ENCODE measurements at places on chromosomes 5 and 9.
A peak's percentile ranks its signal among the peaks of the same experiment; 100 is the strongest.

DNA sequence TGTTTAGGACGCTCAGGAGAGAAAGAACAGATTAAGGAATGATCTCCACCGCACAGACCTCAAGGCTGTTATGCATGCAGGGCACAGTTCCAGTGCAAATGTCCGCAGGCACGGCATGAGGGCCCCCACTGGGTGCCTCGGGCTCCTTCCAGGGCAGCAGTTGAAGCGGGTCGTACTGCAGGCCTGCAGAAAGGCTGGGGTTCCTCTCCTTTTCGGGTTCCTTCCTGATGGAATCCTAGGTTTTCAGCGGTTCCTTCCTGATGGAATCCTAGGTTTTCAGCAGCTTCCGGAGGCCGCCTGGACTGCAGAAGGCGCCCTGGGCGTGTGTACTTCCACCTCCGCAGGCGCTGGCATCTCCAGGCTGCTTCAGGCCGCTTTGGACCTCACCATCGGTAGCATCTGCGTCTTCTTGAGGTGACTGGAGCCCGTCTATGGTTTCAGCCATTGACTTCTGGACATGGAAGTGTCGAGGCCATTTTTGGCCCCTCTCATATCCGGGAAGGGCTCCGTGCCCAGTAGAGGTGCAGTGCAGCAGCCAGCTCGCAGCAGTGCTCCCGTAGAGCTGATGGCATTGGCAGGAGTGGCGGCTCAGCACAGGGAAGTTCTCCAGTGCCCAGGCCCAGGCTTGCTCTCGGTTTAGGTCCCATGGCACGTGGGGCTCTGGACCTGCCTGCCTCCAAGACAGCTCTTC lies 5.6 kb upstream of the MGAT4B start:
- H3K36me3 ChIP-seq, result peaks cover 13% of the 10 kb centered on the region
- H3K27ac ChIP-seq, result no peak overlapping the region
- no peak overlapping the region for H3K4me3 ChIP-seq
- peaks cover 3% of the 10 kb centered on the region for H3K27me3 ChIP-seq
- peaks cover 20% of the 10 kb centered on the region for H3K4me1 ChIP-seq
- peak; percentile 12 for DNase-seq

DNA sequence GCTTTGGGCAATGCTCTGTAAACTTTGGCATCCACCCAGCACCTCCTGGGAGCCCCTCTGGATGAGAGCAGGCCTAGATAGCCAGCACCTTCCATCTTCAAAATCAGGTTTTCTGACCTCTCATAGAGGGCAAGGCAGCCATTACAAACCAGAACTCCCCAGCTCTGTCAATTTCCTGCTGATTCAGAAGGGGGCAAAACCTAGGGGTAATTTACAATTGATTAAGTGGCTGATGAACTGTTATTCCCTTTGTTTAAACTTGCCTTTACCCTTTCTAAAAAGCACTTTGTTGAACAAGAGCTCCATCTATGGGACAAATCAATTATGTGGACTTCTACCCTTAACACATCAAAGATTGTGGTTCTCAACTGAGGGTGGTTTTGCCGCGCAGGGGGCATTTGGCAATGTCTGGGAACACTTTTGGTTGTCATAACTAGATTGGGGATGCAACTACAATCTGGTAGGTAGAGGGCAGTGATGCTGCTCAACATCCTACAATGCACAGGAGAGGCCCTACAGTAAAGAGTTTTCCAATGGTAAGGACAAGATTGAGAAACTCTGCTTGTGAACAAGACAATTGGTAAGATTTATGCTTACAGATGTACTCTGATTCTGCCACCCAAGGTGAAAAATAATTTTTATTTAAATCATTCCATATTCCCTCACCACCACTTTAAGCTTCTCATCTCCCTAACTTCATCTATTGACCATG lies 184.1 kb downstream of the MARCHF11 start:
- H3K4me1 ChIP-seq, result no peaks in the 10 kb centered on the region
- H3K4me3 ChIP-seq, result no peak overlapping the region
- no peak overlapping the region for H3K27ac ChIP-seq
- no peak for DNase-seq
- no peaks in the 10 kb centered on the region for H3K36me3 ChIP-seq
- no peaks in the 10 kb centered on the region for H3K27me3 ChIP-seq

DNA sequence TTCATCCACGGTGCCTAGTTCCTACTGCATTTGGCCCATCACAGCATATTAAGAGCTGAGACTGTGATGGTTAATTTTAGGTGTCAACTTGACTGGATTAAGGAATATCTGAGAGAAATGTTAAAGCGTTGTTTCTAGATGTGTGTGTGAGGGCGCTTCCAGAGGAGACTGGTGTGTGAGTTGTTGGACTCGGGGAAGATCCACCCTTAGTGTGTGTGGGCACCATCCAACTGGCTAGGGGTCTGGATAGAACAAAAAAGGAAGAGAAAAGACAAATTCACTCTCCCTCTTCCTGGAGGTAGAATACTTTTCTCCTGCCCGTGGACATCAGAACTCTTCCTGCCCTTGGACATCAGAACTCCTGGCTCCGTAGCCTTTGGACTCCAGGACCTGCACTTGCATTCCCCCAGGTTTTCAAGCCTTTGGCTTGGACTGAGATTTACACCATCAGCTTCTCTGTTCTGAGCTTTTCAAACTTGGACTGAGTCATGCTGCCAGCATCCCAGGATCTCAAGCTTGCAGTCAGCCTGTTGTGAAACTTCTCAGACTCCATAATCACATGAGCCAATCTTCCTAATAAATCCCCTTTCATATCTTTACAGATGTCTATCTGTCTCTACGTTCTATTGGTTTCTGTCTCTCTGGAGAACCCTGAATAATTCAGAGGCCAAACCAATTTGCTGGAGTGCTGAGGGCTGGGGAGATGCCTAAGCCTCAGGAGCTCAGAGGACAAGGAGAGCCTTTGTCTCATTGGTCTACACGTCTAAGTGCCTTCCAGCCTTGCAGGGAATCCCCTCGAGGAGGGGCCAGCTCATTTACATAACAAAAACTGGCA lies 164.5 kb downstream of the DCP2 start:
- no peaks in the 10 kb centered on the region for H3K36me3 ChIP-seq
- H3K4me3 ChIP-seq, result no peak overlapping the region
- H3K27me3 ChIP-seq, result no peaks in the 10 kb centered on the region
- no peak overlapping the region for H3K27ac ChIP-seq

DNA sequence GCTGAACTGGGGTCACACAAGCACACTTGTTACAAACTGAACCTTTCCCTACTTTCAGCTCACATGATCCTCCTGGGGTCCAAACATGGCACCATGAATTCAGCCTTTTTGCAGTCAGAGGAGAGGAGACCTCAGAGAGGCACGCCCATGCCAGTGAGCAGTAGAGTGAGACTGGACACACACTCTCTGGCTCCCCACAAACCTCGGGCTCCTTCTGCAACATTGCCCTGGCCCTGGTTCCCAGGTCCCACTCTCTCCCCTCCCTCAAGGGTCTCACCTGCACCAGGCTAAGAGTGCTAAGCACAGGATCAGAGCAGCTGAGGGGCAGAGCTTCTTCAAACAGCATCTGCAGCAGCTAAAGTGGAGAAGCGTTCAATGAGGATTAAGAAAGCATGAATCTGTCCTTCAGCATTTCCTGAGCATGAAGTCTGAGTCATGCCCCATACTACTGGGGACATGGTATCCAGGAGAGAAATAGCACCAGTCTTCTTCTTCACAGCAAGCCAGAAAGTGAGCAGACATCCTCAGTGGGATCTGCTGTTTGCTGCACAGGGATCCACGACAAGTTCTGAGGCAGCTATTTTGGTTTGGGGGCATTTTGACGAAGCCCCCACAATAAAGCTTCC lies 27.2 kb downstream of the SLC35A4 start:
- H3K27ac ChIP-seq, result no peak overlapping the region
- H3K27me3 ChIP-seq, result no peaks in the 10 kb centered on the region
- DNase-seq, result no peak
- H3K4me1 ChIP-seq, result no peaks in the 10 kb centered on the region
- no peak overlapping the region for H3K4me3 ChIP-seq

DNA sequence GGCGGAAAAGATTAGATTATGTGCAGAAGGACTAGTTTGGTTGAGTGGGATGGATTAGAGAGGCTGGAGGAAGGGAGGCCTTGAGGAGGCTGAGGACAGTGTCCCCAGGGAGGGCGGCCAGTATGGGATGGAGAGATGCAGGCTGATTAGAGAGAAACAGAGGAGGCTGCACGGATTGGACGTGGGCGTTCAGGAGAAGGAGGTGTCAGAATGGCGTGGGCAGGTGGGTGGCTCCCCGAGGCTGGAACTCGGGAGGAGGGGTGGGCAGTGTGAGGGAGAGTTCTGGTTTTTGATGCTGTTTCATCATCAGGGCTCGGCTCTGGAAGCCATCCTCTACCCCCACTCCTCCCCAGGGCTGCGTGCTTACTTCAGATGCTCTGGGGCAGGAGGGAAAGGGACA lies 13.0 kb downstream of the CDHR2 start:
- H3K36me3 ChIP-seq, result no peaks in the 10 kb centered on the region
- DNase-seq, result no peak
